ENCODE measurements at places on chromosomes 5 and 9.

DNA sequence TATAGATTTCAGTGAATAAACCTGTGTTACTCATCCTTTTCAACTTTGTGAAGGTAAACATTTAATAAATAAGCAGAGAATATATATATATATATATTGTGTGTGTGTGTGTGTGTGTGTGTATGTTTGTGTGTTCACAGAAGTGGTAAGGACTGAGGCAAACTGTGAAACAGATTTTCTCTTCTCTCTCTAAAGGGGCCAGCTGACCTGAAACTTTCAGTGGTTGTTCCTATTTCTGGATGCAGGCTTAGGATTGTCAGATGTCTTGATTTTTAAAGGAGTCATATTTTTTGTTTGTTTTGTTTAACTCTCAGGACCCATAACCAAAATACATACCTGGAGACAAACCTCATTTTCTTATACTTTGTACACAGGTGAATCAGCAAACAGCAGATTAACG, 714.9 kb upstream of the MEF2C start:
- no peak for DNase-seq

DNA sequence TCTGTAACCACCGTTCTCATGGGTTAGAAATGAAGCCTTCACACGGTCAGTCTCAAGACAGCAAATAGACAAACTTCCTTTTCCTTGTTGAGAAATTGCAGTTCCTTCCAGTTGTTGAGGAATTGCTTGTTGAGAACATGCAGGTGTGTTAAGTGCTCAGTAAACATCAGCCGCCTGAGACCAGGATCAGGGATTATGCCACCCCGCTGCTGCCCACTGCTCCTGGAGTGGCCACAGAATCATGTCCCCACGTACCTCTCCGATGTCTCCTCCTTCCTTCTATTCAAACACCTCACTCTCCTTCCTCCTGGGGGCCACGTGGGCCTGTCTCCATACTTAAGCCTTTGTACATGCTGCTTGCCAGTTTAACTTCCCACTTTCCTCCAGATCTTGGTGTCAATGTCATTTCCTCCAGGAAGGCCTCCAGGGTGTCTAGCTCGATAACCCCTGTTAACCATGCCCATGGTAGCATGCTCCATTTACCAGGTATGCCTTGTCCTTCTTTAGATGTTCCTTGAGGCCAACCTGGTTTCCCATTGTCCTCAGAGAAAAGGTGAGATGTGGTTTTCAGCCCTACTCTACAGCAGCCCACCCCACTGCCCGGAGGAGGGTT, 33.8 kb upstream of the RPL26L1 start:
- no peak for DNase-seq

DNA sequence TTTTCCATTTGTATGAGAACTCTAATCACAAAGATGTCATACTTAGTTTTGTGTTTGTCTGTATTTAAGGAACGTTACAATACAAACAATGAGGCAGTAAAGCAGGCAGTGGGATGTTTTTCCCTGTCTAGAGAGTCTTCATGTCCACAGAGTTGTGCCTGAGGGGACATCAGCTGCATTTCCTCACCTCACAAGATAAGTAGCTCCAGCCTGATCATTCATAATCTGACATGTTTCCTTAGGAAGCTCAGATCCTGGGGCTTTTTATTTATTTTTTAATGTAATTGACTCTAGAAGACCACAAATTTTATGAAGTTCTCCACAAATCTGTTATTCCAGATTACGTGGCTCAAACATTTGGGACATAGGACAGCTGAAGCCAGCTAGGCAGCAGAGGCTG, 78.5 kb downstream of the SPTLC1 start:
- no peak for DNase-seq

DNA sequence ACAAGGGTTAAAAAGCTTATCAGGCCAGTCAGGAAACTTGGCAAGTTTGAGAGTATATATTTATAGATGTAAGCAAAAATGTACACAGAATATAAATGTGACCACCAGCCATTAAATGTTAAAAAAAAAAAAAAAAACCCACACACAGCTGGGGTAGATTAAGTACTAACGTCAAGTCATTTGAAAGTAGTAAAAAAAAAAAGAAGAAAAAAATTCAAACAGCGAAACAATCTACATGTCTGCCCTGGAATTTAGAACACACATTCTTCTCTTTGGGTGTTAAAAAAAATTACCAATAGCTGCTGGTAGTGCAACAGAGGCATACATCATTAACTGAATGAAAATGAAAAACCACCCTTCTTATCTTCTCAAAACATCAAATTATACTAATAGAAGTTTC, 269.7 kb downstream of the MLLT3 start:
- no peak for DNase-seq

DNA sequence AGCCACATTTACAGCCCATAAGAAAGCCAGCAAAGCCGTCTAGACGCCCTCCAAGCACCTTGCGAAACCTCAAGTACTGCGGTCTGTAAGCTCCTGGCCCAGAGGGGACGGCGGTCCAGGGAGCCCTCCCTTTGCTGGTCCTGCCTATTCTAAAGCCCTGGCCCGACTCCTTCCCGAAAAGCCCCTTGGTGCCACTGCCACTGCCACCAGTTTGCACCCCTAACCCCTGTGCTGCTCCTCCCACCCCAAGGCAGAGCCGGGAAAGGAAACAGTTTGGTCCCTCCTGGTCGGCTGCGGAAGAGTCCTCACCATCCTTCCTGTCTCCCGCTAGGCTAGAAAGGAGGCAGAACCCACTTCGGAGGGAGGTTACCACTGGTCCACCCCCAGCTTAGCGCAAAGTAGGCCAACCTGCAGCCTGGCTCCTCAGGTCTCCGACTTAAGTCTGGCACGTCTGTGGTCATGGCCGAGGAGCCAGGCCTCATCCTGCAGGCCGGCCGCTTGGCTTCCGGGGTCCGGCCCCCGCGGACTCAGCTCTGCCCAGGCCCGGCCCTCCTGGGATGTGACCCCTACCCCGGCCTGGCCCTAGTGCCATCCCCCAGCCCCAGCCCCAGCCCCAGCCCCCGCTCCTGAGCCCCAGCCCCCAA, 916 bp downstream of the TOR1A start:
- no peak for DNase-seq

GRCh38 chr5:94903726-94904125, 285.3 kb downstream of the SLF1 start:
- no peak for DNase-seq

DNA sequence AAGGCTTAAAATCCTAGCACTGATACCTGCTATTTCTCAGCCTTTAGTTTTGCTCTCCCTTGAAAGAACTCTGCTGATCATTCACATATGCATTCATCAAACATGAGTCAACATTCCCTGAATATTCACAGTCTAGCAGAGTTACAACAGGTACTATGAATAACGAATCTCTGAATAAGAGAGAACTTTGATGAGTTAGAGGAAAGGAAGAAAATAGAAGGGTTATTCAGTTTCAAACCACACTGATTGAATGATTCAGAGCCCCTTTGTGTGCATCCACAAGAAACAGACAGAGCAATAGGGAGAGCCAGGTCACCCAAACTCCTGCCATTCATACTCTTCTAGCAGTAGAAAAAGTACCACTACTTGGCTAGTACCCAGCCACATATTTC, 36.0 kb downstream of the FOXD1 start:
- no peak for DNase-seq

- DNase-seq, result no peak
Observed at GRCh38 chr5:32522429-32523143, 62.8 kb upstream of the SUB1 start.

GRCh38 chr5:180832638-180833068, 28.4 kb downstream of the ZFP62 start:
- no peak for DNase-seq
